ENCODE measurements at places on chromosomes 5 and 9.

- DNase-seq = no peak
Observed at GRCh38 chr9:12930906-12931305, 156.1 kb downstream of the LURAP1L start.

DNA sequence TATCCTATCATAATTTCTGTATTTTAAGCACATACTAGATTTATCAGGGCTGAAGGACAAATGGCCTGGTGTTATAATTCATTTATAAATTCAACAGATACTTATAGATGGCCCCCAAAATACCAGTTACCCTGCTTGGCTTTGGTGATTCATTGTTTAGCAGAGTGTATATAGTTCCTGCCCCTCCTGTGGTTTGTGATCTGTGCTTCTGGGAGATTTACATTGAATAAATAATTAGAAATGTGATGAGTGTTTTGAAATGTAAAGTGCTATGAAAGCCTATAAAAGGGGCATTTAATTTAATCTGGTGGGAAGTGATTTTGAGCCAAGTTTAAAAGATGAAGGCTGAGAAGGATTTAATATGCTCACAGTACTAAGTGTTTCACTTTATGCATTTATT lies 36.7 kb upstream of the ZCCHC7 start:
- DNase-seq = peak; percentile 51

DNA sequence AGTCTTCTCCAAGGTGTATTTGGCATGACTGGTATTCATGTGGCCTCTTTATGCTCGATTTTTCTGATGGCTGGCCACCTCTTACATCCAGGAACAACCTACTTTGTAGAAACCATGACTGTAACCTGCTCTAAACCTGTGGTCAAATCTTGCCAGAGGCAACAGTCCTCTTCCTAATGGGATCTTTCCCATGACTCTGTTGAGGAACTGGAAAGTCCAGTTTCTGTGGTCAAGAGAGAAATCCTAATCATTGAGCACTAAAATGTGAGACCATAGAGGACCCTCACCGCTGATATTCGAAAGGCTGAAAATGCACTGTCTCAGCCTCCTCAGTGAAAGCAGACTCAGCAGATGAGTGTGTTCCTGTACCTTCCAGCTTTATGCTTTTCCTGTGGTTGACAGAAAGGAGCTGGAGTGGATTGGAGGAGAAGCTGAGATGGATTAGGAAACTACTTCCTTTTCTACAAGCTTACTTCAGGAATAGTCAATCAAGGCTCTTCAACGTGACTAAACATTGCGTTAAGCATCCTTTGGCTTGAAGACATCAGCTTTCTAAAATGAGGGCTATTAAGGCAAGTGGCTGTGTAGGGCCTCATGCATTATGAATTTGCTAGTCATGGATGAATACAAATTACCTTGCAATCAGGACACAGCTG lies 69.7 kb upstream of the DAPK1 start:
- DNase-seq = no peak

DNA sequence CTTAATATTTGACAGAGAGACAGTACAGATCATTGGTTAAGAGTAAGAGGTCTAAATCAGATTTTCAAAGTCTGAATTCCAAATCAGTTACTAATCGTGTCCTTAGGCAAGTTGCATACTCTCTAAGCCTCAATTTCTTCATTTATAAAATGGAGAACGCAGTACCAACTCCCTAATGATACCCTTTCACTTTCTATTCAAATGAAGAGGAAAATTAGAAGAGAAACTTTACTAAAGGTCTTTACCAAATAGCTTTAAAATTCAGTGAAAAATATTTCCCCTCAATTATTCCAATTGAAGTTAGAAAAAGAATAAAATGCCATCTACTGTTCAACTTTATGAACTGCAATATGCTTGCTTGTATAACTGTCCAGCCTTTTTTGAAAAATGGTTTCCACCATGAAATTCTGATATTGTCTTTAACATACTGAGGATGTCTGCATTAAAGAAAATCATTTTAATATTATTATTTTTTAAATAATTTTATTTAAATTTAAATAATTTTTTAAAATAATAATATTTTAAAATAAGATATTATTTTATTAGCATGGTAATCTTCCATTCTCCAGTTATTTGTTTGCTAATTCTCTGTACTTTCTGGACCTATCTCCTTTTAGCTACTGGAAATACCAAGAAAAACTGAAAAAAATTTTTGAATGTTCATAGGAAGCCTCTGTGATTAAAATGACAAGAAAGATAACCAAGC lies 36.0 kb downstream of the POC5 start:
- DNase-seq = peak; percentile 85

- DNase-seq = no peak
Observed at GRCh38 chr5:83513491-83513890, 41.9 kb downstream of the VCAN start.

GRCh38 chr9:70044490-70045307 lies 1.1 kb downstream of the MAMDC2 start:
- no peak for DNase-seq

DNA sequence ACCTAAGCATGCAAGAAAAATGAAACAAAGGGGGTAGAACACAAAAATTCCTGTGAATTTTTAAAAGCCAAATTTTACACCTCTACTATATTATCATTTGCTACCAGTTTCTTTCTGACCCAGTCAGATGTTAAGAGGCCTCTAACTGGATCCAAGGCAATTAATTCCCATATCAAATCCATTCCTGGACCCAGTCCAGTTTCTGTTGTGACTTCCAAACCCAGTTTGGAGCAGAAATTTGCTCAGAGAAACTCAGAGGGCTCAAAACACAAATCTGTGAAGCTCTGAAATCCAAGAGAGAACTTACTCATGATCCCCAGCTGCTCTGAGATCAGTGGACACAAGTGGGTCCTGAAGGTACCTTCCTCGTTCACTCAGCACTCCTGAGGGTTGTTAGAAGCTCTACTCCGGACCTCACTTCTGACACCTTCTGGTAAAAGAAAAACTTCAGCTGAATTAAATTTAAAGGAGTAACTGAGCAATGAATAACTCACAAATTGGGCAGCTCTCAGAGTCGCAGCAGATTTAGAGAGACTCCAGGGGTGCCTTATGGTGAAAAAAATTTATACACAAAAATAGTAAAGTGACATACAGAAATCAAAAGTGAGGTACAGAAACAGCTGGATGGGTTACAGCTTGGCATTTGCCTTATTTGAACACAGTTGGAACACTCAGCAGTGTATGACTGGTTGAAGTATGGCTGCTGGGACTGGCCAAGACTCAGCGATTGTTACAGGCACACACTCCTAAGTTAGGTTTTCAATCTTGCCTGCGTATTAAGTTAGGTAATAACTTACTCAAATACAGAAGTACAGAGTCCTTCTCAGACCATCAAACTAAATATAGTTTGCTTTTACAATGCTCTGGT lies 32.4 kb downstream of the INSL4 start:
- peak; percentile 55 for DNase-seq

DNA sequence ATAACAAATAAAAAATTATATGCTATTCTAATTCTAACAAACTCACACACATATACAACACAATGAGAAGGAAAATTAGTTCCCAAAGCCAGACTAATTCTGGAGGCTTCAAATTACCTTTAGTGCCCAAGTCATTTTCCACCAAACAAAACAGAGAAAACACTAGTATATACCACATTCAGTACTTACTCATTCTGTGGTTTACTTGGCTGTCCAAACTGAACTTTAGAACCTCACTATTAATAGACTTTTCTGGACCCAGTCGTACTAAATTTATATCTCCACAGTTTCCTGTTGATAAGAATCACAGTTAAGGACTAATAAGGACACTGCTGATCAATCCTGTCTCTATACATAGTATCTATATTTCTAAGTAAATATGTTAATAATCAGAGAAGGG lies 66.4 kb downstream of the SETX start:
- no peak for DNase-seq

DNA sequence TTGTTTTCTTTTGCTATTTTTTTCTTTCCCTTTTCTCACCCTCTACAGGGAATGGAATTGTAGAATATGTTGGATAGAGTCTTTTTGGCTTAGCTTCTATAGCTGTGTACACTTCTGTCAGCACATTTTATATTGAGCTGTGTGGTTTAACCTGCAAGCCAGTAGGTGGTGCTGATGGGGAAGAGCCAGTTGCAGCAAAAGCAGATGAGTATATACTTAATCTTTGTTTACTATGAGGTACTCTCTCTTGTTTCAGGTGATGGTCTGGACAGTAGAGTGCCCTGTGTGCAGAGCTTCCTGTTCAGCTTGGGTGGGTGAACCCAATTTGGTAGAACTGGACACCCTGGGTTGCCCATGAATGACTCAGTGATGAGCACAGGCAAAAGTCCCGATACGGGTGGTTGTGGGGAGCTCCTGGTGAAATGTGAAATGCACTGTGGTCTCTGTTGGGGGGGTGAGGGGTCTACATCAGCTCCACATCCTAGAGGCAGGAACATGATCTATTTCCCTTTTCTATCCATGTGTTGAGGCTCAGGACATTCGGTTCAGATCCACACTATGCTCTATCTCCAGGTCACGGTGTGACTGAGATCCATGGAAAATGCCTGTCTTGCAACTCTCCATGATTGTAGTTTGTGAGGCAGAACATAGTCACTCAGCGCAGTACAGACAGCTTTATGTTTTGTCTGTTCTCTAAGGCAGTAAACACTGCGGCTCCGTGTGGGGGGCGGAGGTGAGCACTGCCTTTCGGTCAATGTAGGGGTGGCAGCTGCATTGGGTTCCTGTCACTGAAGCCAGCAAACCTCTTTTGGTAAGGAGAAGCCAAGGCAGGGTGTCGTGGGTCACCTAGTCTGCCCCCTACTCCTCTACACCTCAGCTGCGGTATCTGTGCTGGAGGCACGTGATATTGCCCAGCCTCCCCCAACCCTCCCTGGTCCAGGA lies 353.2 kb downstream of the PRR16 start:
- DNase-seq = peak; percentile 41

- DNase-seq = no peak
Observed at GRCh38 chr9:82582693-82583092, 480.2 kb downstream of the RASEF start.

DNA sequence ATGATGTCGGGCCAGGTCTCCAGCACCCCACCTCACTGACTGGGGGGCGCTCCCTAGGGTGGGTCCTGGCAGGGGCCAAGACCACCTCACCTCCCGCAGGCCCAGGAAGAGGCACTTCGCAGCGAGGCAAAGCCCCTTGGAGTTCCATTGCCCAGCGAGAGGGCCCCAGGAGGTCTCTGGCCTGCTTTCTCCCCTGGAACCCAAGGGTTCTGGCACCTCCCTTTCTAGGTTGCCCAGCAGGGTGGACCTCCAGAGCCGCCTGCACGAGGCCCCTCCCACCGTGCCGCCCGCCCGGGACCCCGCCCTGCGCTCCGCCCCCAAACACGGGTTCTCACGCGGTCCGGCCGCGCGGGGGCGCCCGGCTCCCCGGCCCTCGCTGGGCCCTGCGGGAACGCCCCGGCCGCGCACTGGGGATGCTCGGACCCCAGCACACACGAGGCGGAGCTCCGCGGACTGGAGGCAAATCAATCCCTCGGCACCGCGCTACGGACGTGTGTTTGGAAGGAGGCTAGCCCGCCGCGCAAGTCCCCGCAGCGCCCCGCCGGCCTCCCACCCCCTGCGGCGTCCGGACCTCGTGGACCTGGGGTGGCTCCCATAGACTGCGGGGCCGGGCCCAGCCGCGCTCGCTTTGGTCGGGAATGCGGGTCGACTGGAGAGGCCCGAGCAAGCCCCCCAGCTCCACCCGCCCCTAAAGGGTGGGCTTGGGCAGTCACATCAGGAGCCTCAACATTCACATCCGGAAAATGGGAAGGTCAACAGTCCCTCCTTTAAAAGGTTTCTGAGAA lies 99.5 kb upstream of the LMX1B start:
- peak; percentile 85 for DNase-seq

DNA sequence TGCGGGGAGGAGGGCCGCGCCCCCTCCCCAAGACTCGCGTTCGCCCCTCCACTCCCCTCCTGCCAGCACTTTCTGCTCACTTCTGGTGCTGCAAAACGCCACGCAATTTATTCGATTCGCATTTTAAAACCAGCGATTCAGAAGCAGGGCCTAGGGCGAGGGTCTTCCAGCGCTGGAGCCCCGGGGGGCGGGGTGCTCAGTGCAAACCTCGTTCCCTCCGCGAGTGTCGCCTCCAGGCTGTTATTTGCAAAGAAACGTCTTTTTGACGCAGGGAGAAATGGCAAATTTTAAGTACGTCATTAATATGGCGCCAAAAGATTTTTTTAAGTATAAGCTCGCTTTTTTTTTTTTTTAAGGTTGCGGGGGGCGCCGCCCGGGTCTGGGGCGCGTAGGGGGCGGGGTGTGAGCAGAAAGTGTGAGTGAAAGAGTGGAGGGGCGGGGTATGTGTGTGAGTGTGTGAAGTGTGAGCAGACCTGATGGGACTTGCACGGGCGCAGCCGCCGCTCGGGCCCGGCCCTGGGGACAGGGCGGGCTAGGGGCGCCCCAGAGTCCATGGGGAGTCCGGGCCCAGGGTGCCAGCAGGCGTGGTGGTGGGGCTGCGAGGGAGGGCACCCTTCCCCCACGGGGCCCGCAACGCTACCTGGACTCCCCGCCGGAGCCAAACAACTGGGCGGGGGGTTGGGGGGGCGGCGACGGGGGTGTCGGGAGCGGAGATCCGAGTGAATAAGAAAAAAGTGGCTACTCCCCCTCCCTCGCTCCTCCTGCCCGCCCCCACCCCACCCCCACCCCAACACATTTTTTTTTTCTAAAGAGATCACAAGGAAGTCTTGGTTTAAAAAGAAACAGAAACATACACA lies at the start of gene JADE2:
Gene JADE2, plus strand, starts transcription at position 845 of the 857 bp plus-strand sequence. CDS start 10,188 bp downstream, outside the sequence.
- peak; percentile 98 for DNase-seq

DNA sequence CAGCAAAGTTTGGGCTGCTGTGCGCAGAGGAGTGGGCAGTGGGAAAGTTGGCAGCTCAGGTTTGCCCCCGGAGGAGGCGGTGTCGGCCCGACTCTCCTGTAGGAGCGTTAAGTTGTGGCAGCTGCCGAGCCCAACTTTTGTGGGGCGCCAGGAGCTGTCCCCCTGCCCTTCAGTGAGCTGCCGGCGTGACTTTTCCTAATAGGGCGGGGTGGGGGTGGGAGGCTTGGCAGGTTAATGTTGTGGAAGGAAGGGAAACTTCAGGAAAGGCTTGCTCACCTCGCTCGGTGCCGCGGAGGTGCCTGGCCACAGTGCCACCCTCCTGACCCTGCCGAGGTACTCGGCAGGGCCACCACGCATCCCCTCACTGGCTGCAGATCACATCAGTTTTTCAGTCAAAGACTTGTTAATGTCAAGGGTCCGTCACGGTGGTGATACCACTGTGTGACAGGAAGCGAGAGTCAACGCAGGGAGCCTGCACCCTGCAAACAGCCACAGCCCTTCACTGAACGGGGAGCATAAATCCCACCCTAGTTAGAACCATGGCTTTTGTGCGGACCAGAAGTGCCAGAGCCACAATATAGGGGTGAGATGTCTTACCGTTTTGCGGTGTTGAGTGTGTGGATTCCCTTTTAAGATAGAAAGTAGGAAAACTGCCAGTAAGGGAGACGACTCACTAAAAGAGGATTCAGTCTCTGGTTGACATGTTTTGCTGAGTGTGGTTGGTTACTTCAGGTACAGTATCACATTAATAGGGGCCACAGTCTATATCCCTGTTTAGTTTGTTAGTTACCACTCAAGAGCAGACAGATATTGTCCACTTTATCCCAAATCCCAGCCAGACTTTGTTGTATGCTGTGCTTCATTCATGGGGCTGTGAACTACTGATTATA lies 796 bp downstream of the LNPEP start:
- peak; percentile 84 for DNase-seq

All from Karpas-422 (cell line).